ENCODE measurements at places on chromosomes 4 and X. TPM values are rescaled to one million over a fixed set of nuclear protein-coding genes. Genes with fewer than 3 reads are reported as not detected.

DNA sequence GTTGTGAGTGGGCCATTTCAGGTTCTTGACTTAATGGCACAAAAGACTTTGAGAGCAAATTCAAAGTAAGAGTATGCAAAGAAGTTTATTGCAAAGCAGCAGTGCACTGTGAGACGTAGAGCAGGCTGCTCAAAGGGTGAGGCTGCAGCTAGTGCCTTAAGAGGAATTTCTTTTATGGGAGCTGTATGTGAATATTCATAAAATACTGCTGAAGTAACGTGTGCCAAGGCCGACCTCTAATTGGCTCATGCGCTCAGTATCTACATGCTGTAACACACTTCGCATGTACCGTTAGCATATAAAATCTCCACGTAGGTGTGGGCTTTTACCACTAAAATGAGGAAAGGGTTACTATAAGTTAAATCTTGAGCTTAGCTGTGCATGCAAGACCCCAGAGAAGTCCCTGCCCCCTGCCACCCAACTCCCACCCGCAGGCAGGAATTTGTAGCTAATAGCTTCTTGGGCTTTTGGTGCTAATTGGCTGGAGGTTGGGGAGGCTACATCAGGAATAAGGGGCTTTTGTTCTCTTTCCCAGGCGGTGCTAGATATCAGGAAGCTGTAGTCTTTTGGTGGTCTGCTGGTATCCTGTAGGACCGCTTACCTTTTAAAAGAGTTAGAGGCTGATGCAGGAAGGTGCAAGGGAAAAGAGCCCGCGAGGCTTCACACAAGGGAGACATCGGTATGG, 47.6 kb downstream of the FSTL5 start:
- no peak for DNase-seq

DNA sequence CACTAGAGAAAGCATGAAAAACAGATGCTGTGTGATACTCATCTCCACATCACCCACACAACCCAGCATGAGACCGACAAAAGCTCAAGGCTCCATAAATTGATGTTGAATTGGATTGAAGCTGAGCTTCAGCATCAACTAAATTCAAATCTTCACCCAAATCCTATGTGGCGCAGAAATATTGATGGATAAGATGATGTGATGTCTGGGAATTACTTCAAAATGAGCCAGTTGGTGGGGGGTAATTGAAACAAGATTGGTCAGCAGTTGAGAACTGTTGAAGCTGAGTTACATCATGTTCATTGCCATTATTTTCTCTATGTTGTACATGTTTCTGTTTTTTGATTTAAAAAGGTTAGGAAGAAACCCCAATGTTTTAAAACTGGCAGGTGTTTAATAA, 166.5 kb upstream of the STS start:
- no peak for DNase-seq

DNA sequence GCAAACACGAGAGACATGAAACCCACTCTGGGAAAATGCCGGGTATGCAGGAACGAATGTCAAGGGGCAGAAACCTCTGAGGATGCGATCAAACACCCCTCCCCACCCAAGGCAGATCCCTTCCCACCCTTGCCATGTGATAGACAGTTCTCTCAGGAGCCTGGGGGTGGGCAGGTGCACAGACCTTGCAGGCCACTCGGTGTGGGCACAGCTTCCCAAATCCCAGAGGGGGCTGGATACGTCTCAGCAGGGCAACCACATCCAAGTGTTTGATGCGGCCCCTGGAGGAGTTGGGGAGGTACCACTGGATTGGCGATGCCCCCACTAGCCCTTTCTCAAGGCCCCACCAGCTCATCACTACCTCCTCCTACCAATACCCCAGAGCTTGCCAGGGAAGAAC, 10.4 kb upstream of the SYP start:
- DNase-seq = no peak

The COL4A5 gene
- 10.3 TPM for total RNA-seq

DNA sequence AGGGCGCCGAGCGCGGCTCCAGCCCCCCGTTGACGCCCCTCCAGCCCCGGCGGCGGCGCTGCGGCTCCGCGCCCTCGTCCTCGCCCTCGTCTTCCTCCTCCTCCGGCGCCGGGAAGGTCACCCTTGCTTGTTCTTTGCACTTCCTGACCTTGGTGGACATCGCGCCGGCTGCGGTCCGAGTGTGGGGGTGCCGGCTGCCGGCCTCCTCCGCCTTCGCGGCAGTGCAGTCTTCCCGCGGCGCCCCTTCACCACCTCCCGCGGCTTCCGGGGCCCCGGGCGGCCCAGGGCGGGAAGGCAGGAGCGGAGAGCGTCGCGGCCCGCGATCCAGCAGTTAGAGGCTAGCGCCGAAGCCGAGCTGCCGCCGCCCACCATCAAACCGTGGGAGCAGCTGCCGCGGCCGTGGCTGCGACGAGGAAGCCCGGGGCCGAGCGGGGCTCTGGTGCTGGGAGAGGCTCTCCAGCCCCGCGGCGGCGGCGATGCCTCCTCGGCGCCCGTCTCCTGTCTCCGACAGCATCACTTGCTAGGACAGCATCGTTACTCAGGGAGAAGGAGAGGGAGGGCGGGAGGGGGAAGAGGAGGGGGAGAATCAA, at the start of gene TRPC3:
TRPC3 (minus strand) TSS at position 540 of the 590 bp plus-strand sequence; CDS start at position 160, 380 bp downstream.
- DNase-seq = no peak

DNA sequence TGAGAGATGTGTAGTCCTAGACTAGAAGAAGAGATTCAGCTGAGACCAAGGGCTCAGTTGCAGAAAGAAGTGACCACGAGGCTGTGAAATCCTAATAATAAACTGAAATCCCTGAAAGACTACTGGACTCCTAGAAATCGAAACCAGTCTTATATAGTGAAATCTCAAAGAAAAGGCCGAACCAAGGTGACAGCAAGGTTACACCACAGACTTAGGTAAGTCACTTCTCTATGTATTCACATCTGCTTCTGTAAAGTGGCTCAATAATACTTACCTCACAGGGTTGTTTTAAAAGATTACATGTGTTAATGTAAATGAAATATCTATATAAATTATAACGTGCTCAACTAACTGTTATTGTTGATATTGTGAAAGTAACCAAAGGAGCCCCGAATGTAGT, 60.3 kb downstream of the ARSJ start:
- no peak for DNase-seq

DNA sequence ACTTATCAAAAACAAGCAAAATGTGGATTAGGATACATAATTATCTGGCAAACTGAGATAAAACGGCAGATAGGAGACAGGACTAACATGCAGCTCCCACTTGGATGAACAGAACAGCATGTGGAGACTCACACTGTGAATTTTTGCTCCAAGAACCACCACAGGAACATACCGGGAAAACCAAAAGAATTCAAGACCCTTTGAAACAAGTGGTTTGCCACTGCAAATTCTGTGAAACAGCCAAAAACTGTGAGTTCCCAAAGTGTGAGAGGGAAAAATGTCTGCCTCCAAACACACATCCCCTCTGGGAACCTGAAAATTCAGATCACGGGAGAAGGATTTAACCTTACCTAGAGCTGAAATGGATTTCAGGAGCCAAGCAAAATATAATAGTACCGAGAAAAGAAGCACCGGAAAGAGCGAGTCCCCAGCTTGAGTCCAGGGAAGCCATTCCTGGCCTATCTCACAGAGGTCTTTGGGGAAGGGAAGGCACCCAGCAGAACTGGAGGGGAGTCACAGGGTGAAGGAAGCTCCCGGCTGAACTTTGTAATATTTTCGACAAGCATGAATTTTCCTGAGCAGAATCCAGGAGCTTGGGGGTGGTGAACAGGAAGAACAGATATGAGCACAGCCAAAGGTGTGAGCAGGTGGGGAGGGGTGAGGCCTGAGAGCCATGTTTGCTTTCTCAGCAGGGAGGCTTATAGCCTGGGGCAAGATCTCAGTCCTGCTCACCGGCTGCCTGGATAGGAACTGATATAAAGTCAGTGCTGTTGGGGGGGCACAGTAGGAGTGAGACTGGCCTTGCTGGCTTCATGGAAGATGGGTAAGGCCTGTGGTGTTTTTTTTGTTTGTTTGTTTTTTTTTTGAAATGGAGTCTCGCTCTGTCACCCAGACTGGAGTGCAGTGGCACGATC, 23.9 kb downstream of the MANBA start:
- no peak for DNase-seq

The ARMCX1 gene
- total RNA-seq = 9.0 TPM

DNA sequence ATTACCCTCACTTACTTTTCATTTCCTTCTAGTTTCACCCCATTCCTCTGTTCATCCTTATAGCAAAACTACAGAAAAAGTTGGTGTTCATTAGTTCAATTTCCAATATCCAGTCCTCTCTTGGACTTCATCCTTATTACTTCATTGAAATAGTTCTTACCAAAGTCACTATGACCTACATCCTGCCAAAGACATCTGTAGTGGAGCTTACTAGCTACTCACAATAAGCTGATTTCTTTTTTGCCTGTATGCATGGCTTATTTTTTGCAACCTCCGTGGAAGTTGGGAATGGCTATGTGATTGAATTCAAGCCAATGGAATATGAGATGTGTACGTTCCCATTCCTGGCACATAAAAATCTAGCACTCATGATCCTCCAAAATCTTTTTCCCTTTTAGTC, 4.6 kb upstream of the CDKL2 start:
- no peak for DNase-seq

The POF1B gene
- total RNA-seq = 0.75 TPM

DNA sequence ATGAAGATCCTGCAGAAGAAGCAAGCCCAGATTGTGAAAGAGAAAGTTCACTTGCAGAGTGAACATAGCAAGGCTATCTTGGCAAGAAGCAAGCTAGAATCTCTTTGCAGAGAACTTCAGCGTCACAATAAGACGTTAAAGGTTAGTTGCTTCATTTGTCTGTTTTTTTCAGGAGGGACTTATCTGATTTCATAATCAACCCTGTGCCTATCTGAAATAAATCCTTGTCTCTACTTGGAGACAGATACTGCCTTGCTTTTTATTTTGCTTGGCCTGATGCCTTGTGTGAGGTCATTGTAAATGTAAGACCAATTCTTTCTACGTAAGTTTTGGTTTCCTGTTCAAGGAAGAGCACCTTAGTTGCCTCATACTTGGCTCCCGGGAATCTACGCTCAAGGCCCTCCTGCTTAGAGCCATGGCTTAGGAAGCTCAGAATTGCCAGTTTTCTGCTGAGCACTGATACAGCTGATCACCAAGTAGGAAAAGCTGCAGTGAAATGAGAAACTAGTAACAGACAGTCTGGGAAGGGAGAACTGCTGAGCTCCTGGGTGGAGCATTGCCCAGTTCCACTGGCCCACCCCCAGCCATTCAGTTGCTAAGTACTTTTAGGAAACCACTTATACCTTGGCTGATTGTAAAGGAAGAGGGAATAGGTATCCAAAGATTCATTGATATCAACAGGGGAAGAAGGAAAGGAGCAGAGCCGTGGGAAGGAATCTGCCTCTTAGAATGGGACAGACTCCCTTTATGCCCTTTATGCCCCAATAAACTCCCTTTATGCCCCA, 41.8 kb downstream of the RBBP7 start:
- no peak for DNase-seq

GRCh38 chrX:117839544-117839943, 277.1 kb downstream of the KLHL13 start:
- no peak for DNase-seq

DNA sequence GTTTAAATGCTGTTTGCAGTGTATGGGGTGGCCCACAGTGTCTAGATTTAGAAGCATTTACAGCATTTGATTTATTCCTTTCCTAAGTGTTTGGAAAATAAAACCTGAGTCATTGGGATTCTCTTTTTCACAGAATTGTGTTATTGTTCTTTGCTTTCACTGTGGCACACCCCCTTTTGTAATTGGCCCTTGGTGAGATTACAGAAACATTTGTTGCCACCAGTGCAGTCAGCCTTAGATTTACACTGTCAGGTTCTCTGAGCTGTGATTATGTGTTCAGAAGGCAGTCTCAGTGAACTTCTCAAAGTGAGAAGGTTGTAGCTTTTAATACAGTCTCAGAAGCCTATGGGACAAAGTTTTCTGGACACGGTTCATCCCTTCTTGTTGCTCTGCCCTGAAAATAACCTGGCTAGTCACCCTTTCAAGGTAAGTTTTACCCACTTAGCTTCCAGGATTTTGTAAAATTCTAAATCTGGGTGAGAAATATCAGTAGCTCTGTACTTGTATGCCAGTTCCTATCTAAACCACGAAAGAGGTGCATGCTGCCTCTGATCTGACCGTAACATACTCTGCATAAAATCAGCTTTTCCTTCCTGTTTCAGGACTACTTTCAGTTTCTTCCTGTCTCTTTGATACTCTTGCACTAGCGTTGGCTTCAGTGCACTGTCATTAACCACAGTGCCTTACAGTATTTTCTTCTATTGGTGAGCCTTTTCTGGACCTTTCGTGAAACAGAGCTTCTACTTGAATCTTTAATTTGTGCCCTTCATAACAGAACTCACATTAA, 12.6 kb downstream of the RUFY3 start:
- no peak for DNase-seq

The DCAF8L2 gene
- total RNA-seq = not detected

GRCh38 chr4:131488772-131489171, 1660.3 kb upstream of the PCDH10 start:
- no peak for DNase-seq

The ASMT gene
- not detected for total RNA-seq

GRCh38 chr4:118917582-118917981, 28.9 kb downstream of the SYNPO2 start:
- no peak for DNase-seq

The GNPDA2 gene
- 3.5 TPM for total RNA-seq

DNA sequence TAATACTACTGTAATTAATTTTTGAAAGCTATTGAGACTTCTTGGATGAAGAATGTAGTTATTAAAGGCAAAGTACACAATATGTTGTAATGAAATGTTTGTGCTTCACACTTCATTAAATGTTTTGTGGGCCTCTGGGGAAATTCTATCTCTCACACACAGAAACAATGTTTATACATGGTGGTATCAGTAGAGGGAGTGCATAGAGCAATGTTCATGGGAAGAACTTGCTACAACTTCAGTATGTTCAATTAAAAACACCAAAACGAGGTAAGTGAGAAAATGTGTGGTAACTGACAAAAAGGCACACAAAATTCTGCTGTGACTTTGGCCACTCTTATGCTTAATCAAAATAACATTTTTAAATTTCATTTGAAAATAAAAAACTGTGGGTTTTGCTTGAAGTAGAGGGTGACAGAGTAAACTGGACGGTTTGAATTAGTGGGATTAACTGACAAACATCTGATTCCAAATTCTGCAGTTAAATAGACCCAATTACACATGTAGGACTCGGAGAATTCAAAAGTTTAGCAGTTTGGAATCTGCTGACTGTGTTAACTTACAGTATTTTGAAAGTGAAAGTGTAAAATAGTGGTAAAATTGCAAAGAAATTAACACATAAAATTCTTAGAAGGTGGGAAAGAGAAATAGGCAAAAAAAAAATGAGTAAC, 111.4 kb upstream of the TTC29 start:
- DNase-seq = no peak

DNA sequence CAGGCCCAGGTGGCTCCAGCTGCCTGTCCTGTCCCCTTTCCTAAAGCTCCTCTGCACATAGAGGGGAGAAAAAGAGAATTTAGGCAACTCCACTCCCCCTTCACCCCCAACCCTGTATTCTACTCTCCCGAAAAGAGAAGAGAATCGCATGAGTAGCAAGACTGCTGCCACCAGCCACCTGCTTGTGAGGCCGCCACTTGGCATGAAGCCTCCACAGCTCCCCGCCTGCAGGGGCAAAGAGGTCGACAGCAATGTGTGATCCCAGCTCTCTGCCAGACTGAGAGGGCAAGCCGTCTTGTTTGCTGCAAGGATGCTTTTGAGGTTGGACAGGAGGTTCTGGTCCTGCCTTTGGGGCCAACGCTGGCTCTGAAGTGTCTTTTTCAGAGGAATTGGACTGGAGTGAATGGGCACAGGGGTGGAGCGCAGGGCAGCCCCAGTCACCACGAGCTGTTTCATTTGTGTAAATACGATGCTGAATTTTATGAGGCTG, 77.1 kb downstream of the STARD8 start:
- no peak for DNase-seq

- DNase-seq = no peak
These were observed 342.8 kb downstream of the RAPGEF2 start for GRCh38 chr4:159445692-159446091.
